ENCODE measurements at places on chromosomes 12 and 14.

DNA sequence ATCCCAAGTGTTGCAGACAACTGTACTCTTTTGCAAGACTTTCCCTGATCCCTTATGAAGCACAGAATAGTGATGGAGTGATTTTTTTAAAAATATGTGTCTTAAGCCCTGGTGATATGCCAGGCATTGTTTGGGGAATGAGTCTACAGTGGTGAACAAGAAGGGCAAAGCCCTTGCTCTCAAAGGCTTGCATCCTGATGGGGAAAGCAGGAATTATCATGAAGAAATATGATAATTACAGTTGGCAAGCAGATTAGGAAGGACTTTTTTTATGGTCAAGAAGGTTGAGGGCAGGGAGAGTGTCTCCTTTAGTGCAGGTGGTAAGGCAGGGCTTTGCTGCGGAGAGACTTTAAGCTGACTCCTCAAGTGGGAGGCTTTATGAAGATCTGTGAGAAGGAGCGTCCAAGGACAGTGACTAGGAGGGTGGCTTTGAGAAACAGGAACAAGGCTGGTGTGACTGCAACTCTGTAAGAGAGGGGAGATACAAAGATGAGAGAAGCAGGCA lies 100.2 kb downstream of the SYNE2 start:
- DNase-seq = peak; percentile 28

- peak; percentile 85 for DNase-seq
Measured at GRCh38 chr14:32738206-32738871, 200.3 kb upstream of the NPAS3 start.

- DNase-seq = peak; percentile 59
Measured at GRCh38 chr12:52235822-52236361, 2.8 kb downstream of the KRT7 start.

DNA sequence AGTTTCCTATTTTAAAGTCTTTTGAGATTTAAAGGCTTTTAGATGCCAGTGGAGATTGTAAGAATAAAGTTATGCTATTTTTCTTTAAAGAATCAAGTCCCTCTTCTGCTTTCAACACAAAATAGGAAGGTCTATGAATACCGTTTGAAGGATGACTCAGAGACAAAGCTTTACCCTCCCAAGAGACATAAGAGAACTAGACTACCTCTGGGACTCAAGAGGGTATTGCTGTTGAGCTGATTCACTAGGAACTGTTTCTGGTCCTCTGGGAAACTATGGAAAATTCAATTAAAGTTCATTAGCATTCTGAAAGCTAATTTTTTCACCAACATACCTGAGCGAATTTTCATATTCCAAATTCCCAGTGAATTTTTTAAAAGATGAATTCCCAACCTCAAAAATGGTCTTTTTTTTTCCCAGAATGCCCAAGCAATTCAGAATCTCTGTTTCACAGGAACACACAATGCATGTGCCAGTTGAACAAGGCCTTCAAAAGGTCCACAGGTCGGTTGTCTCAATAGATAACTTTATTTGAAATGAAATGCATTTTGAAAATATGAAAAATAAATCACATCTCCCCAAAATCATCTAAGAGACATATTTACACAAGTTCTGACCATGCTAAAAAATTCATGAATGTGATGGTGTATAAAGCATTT lies 6.5 kb downstream of the PHLDA1 start:
- peak; percentile 77 for DNase-seq

DNA sequence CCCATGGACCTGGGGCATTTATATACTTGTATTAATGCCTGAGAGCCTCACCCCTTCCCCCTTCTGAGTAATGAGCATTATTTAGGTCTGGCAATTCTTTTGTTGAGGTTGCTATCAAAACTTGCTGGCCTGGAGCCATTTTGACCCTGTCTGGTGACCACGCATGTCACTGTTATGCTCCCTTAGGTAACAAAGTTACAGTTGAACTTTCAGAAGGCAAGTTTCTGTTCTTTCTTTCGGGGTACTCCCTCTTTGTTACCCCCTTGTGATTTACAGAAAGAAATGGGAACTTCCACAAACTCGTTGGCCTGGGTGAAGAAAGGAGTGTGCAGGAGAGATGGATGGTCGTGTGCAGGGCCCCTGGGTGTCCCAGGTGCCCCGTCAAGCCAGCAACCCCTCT lies 305.4 kb downstream of the DPF3 start:
- DNase-seq = no peak

- DNase-seq = no peak
Measured at GRCh38 chr14:24179294-24179960, 7.5 kb downstream of the REC8 start.

GRCh38 chr12:806200-806791 lies 53.9 kb downstream of the WNK1 start:
- DNase-seq = no peak

DNA sequence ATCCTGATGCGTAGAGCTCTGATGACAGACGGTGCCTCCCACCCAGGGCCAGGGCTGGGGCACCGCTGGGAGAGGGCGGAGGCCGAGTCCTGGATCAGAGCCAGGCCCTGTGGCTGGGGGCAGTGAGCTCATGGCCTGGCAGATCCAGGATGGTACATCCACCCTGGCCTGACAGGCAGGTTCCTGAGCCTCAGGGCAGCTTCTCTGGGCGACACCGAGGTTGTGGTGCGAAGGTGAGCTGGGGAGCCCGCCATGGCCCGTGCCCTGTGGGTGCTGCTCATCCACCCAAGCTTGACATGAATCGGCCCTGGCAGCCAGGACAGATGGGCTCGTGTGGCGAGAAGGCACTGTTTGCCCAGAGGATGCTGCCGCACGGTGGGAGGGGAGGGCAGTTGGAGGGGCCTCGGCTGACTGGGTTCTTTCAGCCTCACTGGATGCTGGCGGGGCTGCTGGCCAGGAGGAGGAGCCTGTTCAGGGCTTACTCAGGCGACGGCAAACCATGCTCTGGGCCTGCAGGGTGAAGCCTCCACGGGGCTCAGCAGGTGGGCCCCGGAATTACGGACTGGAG lies 16.6 kb downstream of the LRTM2 start:
- no peak for DNase-seq

GRCh38 chr12:81092053-81092452 lies 14.2 kb downstream of the ACSS3 start:
- no peak for DNase-seq

DNA sequence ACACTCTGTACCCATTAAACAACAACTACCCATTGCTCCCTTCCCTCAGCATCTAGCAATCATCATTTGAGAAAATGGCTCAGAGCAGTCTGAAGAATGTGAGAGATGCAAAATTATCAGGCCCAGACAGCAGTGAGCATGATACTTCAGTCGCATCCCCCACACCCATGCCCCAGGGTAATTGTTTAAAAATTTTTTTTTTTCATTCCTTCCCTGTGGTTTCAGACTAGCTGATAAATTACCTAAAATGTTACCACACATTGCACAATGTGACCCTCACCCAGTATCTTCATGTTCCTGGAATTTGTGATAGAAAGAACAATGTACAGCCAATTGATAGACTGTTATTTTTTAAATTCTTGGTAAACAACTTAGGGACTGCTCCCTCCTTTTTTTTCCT lies 11.3 kb upstream of the USP15 start:
- DNase-seq = peak; percentile 16

DNA sequence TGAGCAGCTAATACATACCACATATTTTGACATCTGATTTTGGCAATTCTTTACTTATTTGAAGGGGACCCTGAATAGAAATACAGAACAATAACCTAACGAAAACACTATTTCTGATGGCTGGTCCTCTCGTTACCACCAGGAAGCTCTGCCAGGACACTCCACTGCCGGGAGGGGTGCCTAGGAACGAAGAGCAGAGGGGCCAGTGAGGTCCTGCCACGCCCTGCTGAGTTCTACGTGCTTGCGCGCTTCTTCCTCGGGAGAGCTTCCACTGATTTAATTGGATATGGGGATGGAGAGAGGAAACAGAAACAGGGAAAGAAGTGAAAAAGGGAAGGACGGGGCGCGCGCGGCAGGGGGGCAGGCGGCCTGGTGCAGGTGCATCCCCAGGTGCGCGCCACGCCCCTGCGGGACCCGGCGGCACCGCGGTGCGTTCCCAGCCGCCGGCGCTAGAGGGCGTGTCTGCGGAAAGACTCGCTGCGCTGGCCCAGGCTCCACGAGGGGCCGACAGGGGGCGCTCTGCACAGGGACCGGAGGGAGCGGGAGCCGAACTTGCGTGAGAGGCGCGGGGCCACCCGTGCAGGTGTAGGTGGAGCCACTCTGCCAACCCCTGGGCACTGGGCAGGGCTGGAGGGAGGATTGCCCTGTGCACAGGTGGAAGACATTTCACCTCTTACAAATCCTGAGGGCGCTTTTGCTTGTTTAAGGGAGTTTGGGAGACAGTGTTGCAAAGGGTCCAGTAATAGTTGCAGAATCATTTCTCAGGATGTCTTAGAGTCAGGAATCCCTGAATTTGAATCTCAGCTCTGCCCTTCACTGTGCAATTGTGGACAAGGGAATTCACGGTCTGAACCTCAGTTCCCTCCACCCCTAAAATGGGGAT lies 986.3 kb upstream of the TMEM132C start:
- DNase-seq = peak; percentile 55

GRCh38 chr12:28114488-28114887 lies 75.8 kb upstream of the CCDC91 start:
- DNase-seq = peak; percentile 87

DNA sequence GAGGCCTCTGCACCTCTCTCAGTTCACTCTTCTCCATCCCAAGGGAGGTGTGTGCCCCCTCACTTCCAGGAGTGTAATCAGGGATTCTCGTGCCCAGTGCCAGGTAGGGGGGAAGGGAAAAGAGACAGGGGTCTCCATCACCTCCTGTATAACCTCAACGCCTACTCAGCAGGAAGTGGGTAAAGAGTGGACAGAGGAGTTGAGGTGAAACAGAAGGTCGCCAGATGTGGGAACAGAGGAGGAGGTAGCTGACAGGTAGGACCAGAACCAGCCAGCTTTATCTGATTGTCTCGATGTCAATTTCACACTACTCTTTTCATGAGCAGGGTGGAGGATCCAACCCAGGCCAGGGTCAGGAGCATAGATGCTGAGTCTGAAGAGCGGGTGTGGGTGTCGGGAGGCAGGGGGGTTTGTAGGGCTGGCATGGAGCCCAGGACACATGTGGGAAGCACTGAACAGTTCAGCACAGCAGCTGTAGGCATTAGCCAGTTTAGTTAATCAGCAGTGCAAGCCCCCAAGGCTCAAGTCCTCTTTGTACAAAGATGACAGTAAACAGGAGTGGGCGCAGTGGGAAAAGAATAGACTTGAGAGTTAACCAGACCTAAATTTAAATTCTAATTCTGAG lies 213.5 kb downstream of the PELI2 start:
- DNase-seq = no peak

DNA sequence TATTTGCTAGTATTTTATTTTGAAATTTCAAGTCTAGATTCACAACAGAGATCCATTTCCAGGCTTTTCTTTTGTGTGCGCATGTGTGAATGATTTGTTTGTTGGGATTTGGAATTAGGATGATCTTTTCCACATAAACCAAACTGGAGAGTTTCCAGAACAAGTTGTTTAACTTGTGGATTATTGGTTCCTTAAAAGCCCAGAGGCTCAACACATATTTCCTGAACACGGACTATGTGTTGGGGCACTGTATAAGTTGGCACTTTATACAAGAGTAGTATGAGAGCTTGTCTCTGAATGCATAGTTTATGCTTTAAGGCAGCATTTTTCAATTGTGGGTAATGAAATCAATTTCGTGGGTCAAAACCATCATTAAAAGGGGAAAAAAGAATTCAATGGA lies 67.3 kb upstream of the FUT8 start:
- no peak for DNase-seq

DNA sequence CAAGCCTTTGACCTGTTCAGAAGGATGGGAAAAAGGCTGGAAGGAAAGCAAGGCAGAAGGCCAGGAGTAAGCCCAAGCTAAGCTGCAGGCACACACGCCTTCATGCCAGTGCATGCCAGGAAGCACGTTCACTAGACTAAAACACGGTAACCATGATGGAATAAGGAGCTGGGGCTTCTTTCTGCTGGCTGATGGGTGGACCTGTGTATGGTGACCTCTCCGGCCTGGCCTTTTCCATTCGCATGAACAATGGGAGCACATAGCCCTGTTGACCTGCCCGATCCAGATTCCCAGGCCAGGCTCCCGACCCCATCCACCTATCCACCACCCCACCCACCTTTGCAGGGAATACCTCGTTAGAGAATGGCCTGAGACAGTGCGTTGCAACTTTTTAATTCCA lies 22.8 kb downstream of the VSX2 start:
- no peak for DNase-seq

- peak; percentile 76 for DNase-seq
Measured at GRCh38 chr12:26831951-26832821, 808 bp downstream of the ITPR2 start.

DNA sequence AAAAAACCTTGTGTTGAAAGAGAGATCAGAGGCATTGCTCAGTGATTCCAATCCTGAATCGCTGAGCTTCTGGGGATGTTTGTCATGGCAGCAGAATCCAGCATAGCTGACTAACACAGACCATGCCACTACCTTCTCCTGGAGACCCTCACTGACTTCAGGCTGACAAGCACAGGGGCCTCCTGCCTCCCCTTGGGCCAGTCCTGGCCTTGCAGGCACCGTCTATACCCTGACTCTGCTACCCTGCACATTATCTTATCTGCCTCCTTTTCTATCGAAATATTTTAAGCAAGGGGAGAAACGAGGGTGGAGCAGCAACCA lies 139.8 kb downstream of the KIF26A start:
- DNase-seq = no peak

DNA sequence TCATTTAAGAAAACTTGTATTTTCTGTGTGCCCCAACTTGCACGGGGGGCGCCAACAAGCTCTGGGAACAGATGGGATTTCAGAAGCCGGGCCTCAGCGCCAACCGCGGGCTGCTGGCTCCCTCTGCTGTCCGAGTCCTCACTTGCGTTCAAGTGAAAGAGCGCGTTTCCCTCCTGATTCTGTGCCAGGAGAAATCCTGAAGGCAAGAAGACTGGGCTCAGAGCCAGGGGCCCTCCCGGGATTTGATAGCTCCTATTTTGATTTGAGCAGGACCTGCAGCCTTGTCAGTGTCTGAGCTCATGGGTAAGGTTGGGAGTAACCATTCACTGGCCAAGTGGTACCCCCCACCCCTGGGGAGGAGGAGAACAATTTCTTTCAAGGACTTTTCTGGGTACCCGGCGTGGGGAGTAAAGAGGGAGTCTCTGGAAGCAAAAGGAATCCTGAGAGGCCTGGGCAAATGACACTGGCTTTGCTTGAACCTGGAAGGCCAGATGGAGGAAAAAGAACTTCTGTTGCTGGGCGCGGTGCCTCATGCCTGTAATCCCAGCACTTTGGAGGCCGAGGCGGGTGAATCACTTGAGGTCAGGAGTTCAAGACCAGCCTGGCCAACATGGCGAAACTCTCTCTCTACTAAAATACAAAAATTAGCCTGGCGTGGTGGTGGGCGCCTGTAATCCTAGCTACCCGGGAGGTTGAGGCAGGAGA lies 179.0 kb upstream of the RGS6 start:
- peak; percentile 83 for DNase-seq

DNA sequence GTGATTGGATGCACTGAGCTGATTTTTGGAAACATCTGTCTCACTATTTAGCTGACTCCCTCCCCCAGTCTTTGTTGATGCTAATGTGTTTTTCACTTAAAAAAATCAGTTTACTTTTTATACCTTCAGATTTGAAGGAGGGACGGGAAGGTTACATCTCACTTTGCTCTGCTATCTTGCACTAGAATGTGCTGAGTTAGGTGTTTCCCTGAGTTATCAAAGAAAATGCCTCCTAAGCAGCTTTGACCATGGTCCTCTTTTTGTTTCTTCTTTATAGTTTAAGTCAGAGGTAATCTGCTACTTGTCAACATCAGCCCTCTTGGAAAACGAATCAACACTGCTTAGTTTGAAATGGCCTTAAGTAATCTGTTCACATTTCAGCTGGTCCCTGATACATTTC lies 222.0 kb downstream of the TMEM132D start:
- no peak for DNase-seq

- peak; percentile 65 for DNase-seq
Measured at GRCh38 chr12:29783773-29784666, at the start of gene TMTC1. Gene TMTC1, minus strand, starts transcription at chr12:29783942. Its CDS starts 191 bp downstream, at chr12:29783751.
